NCI-H748 treated with DMSO at 0.1 percent for 48 hours (cell line): ENCODE measurements at places on chromosomes 1 and 21.
A peak's percentile ranks its signal among the peaks of the same experiment; 100 is the strongest.

- no peak for DNase-seq
Observed at GRCh38 chr1:86841116-86841515, 72.8 kb downstream of the SELENOF start.

DNA sequence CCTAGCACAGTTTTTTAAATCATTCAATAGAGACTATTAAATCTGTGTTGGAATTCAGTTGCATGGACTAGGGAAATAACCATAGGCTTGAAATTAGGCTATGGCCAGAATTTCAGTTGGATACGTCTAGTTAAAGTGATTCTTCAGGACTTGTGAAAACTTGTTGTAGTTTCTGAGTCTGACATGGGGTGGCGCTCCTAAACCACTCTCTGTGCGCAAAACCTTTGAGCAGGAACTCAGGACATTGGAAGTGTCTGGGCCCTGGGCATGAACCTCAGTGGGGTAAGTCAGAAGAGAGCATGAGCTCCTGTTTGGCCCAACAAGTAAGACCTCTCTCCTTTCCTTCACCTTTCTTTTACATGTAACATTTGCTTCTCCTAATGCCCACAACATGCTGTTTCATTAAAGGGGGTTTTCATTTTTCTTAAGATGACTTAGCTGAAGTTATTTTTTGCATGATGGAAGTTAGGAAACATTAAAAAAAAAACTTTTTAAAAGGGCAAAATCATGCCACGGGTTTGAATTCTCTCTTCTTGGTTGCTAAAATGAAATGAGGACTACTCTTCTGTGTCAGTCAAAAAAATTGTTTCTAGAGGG is 17.1 kb upstream of the CCDC190 start:
- DNase-seq, result peak; percentile 65

DNA sequence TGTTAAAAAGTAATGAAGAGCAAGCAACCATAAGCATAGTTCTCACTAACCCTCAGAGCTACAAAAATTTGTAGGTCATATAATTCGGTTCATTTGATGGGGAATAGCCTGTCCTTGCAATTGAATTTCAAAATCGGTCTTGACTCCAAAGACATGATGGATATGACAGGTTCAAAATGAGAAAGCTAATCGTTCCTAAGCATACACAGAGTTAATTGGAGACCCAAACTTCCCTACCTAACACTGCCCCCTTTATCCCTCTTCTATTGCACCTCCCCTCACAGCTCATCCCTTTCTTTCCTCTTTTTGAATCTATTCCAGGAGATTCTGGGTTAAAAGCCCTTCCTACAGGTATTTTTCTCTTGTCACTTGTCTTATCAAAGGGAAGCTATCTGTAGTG is 390.0 kb upstream of the PTBP2 start:
- DNase-seq, result no peak

- DNase-seq, result no peak
Observed at GRCh38 chr1:35285771-35286606, 17.5 kb downstream of the ZMYM4 start.

- no peak for DNase-seq
Observed at GRCh38 chr1:32337855-32338636, 2.0 kb upstream of the MARCKSL1 start.

DNA sequence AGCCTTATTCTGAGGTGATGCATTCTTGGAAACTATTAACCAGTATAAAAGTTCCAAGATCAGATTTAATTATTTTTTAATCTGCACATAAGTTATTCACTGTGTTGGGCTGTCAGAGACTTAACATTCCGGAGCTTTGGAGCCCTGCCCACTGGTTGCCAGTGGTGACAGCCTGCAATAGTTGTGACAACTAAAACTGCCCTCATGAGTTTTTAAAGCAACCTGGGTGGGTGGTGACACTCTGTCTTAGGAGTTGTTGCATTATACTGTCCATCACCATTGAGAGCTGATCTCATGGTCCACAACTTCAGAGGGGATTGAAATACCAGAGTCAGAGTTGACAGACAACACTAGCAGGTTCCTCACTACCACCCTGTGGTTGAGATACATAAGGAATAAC is 653.9 kb upstream of the USP24 start:
- DNase-seq, result peak; percentile 49

DNA sequence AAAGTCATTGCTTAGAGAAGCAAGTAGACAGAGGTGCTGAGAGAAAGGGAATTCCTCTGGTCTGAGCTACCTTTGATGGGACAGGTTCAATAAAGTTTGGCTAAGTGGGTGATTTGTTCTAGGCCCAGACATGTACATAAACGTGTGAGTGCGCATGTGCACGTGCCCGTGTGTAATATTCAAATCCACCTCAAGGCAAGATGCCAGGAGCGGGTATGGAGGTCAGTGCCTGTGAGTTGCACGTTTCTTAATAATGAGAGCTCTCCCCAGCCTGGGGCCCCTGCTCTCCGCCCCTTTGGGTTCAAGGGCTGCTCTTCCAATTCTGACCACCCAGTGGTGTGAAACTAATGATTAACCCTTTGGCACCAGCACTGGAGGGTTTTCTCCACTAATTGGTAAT is 53.8 kb upstream of the LMO4 start:
- DNase-seq, result no peak

DNA sequence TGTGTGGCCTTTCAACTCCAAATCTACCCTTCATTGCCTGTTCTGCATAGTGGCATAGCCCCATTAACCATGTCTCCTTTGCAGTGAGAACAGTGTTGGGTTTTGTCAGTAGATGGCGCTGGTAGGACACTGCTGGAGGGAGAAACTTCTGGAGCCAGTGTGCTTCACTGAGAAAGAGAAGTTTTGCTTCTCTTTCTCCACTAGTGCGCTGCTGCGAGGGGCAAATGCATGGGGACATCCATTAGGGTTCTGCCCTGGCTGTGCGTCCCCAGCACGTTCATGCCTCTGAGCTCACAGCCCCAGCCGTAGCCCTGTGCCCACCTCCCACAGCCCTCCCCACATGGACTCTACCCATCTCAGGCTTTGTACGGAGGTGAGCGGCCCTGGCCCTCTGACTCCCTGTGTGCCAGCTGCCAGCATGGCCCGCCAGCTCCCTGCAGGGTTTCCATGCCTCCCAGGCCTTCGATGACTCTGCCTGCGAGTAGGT is 53.1 kb downstream of the RIMS3 start:
- DNase-seq, result peak; percentile 99

DNA sequence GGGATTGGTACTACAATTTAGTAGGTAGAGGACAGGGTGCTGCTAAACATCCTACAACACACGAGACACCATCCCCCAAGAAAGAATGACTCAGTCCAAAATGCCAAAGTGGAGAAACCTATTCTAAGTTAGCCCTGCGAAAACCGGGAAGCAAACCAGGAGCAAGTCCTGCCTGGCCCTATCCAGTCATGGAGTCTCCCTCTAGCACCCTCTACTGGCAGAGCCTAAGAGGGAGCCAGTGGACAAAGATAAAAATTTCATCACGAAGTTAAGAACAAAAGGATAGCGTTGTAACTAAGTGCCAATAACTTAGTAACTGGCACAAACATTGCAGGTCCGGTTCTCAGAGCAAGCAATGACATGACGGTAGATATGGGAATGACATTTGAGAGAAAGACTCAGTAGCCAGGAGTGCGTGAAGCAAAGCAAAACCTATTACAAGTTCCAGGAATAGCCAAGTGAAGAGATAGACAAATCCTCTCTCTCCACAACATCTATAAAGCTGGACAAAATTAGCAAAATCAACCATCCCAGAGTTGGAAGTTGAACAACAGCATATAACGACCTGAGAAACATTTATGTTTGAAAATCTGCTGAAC is 383.5 kb downstream of the OMA1 start:
- DNase-seq, result peak; percentile 21

- no peak for DNase-seq
Observed at GRCh38 chr1:107879346-107879745, 85.6 kb downstream of the VAV3 start.

- no peak for DNase-seq
Observed at GRCh38 chr1:169670836-169671235, 40.6 kb downstream of the SELL start.

DNA sequence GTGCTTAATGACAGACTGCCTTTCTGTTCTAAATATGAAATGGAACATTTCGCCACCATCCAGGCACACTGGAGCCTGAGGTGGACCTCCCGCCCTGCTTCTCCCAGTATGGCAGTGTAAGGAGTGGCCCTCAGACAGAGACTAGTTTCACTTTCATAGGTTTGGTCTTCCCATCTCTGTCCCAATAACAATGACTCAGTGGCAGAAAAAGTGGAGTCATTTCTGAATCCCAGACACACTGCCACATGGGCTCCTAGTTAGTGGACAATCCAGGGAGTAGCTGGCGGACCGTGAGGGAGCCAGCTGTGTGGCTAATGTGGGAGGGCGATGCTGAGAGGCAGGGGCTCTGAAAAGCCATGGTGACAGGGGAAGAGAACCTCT is 95.6 kb upstream of the TSPAN2 start:
- no peak for DNase-seq

- DNase-seq, result no peak
Observed at GRCh38 chr1:201644197-201644596, 105.3 kb downstream of the NAV1 start.

DNA sequence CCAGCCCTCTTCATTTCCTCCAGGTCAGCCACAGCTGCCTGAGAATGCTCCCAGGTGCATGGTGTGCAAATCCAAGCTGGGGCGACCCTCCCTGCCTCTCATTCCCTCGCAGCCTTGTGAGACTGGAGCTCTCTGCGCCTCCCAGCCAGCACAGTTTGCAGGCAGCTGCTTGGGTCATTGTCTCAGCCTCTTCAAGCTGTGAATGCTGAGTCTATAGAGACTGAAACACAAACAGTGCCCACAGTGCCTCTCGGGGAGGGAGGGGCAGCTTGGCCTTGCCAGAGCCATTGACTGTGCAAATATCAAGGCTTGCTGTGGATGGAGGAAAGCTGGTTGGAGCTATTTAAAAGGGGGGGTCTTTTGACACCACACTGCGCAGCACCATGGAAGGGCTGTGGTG is 10.6 kb downstream of the PLXNA2 start:
- peak; percentile 72 for DNase-seq

GRCh38 chr21:15441992-15442391 is 287.8 kb upstream of the USP25 start:
- DNase-seq, result no peak

DNA sequence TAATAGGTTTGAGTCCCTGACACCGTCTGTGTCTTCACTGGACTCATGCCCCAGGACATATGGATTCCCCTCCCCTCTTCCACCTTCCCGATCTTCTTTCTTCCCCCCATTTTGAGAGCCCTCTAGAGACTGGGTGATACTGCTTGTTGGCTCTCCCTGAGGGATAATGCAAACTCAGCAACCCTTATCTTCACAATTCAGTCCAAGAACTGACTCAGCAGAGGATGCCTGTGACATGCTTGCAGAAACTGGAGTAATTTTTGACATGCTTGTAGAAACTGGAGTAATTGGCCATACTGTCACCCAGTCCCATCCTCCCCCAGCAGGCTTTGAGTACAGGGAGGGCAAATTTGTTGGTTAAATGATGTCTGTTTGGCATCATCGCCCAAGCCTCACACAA is 127.6 kb upstream of the CTTNBP2NL start:
- DNase-seq, result no peak

- no peak for DNase-seq
Observed at GRCh38 chr1:1528301-1529267, 11.8 kb downstream of the TMEM240 start.

DNA sequence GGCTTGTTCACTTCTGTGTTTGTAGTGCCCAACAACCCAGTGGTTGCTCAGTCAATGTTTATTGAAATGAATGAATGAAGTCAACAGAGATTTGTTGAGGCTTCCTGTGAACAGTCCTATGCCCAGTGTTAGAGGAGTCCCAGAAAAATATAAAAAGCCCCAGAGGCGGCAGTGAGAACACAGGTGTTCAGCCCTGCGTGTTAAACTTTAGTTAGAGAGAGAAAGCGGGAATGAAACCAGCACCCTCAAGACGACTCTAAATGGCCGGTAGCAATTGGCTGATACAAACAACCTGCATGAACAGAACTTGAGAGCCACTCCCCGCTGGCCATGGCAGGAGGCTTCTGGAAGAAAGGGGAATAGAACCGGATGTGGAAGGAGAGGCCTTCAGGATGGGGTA is 22.6 kb downstream of the TMEM51 start:
- DNase-seq, result no peak

DNA sequence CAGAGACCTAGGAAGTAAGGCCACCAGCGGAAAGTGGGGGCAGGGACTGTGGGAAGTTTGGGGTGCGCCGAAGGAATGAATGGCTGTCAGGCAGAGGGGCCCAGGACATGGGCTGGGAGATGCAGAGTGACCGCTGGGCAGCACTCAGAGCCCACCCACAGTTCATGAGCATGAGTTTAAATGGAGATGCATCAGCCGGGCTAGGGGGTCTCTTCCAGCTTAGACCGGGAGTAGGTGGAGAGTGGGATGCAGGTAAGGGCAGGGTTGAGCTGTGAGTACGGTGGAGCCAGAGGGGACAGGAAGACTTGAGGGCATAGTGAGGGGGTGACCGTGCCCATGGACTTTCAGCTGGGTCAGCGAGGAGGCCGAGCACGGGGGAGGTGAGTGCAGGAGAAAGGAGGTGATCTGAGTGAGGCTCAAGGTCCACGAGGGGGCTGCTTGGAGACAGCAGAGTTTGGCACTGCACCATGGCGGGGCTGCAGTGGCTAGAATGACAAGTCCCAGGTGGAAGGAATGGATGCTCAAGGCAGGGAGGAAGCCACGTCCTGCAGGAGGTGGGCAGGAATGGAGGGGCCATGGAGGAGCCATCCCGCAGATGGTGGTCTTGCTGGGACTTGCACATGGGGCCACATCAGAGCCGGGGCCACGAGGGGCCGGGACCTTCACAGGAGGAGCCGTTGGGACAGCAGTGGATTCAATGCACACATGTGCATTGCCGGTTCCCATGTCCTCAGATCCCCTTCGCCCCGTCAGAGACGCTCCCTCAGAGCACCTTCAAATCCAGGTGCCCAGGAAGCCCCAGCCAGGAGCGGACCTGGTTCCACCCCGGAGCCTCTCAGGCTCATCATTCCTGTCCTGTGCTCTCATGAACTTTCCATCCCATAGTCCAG is 34.9 kb downstream of the UBASH3A start:
- DNase-seq, result no peak

GRCh38 chr1:160781186-160781766 is 14.7 kb upstream of the LY9 start:
- DNase-seq, result no peak

DNA sequence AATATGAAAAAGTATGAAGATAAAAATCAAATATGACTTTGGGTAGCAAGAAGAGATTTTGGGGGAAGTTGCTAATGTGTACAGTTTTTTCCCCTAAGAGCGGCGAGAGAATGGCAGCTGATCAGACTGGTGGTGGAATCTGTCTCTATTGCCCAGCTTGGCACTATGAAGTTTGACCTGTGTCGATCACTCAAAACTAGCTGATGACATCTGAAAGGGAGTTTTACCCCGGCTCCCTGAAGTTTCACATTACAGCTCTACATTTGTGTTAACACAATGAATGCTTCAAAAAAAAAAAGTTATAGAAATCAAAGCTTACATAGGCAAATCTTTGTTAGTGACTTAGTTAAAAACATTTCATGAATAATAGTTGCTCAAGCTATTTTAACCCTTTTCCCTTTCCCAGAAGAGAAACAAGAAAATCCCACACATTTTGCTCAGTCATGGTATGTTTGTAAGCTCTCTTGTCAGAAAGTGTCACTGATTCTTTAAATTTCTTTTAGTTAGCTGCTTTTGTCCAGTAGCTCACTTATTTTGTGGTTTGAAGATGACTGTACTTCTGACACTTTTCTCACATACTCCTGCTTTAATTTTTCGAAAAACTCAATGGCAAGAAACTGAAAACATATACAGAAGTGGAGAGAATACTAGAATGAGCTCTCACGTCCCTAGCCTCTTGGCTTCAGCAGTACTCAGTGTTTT is 41.3 kb downstream of the DYRK1A start:
- DNase-seq, result no peak

GRCh38 chr1:24018611-24019580 is 38.8 kb upstream of the SRSF10 start:
- DNase-seq, result no peak
